ENCODE measurements at places on chromosomes 11 and 22.

- DNase-seq = no peak
Observed at GRCh38 chr11:90189011-90189410, 33.8 kb downstream of the CHORDC1 start.

GRCh38 chr11:70666311-70666710 is 268.0 kb downstream of the CTTN start:
- DNase-seq = no peak

- DNase-seq = no peak
Observed at GRCh38 chr22:33426451-33426850, 368.3 kb upstream of the SYN3 start.

GRCh38 chr11:35247428-35247827 is 108.5 kb downstream of the CD44 start:
- DNase-seq = no peak

DNA sequence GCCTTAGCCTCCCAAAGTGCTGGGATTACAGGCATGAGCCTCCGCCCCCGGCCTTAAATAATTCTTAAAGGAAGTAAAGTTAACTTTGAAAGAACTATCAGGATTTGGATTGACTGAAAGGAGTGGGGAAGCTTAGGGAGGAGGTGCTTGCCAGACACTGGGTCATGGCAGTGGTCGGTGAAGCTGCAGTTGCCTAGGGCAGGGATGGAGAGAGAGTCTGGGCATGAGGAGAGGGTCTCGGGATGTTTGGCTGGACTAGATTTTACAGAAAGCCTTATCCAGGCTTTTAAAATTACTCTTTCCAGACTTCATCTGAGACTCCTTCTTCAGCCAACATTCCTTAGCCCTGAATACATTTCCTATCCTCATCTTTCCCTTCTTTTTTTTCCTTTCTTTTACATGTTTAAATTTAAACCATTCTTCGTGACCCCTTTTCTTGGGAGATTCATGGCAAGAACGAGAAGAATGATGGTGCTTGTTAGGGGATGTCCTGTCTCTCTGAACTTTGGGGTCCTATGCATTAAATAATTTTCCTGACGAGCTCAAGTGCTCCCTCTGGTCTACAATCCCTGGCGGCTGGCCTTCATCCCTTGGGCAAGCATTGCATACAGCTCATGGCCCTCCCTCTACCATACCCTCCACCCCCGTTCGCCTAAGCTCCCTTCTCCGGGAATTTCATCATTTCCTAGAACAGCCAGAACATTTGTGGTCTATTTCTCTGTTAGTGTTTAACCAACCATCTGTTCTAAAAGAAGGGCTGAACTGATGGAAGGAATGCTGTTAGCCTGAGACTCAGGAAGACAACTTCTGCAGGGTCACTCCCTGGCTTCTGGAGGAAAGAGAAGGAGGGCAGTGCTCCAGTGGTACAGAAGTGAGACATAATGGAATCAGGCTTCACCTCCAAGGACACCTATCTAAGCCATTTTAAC is at the start of gene NNMT:
Gene NNMT, plus strand, starts transcription at position 724 of the 929 bp plus-strand sequence. Its CDS starts 158 bp downstream, at position 882.
- no peak for DNase-seq

DNA sequence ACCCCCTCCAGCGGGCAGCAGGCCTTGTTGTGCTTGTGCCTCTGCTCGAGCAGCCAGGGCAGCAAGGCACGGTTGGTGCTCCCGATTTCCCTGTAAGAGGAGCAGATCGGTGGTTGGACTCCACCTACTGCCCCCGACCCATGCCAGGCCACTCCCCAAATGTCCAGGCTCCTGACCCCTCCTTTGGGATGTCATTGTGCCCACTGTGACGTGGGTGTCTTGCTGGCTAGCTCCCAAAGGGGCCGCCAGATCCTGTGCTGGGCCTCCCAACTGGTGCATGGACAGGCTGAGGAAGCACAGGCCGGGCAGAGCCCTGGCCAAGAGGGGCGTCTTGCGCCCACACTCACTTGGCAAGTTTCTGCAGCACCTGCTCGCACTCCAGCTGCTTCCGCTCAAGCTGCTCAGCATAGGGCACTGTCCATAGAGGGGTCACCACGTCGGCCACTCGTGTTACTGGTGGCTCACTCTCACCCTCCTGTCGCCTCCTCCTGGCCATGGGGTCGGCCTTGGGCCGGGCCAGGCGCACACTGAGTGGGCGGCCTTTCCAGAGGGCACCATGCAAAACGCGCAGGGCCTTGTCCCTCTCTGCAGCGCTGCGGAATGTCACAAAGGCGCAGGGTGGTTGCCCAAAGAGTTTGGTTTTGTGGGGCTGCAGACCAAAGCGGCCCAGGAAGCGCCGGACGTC is at the start of gene RANBP1:
Gene RANBP1, plus strand, starts transcription at position 414 of the 685 bp plus-strand sequence. Its CDS starts 81 bp downstream, at position 495.
- no peak for DNase-seq

DNA sequence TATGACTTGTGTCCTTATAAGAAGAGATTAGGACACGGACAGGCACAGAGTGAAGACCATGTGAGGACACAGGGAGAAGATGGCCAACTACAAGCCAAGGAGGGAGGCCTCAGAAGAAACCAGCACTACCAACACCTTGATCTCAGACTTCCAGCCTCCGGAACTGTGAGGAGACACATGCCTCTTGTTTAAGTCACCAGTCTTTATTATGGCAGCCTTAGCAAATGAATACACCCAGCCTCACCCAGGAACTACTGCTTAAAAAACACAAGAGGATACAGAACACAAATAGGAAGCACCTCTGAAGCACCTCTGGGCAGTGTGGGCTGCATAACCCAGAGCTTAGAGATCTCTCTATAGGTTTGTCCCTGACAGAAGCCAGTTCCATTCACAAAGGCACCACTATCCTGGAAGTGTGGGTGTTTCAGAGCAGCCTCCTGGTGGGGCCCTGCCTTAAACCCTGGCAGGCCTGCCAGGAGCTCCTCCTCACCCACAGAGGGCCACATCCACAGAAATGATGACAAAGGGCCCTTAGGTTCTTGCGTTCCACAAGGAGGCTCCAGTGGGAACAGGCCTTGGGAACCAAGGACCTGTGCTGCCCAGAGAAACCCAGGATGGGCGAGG is 58.8 kb downstream of the CHRDL2 start:
- no peak for DNase-seq

DNA sequence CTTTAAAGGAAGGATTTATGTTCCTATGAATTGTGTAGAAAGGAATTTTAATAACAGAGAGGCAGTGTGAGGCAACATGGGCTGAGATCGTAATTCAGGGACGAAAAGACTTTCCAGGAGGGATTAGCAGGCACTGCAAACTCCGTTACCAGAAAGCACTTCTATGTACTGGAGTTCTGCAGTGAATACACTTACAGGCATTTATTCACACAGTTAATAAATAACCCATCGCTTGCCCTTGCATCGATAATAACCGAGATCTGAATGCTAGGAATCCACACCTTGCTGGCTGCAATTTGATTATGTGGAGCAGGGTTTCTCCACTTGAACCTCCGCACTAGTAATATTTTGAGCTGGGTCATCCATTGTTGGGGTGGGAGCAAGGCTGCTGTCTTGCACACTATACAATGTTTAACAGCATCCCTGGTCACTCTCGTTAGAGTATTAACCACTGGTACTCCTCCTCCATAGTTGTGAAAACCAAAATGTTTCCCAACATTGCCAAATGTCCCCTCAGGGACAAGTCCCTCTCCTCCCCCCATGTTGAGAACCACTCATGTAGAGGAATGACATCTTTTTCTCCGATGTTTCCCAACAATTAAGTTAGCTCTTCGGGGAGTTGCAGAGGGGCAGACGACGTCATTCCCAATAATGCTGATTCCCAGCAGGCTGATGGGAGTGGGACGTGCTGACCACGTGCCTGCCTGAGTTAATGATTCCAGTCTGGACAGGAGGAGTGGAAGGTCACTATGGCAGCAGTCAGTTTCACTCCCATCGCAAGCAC is 99.5 kb downstream of the SNX19 start:
- DNase-seq = no peak

DNA sequence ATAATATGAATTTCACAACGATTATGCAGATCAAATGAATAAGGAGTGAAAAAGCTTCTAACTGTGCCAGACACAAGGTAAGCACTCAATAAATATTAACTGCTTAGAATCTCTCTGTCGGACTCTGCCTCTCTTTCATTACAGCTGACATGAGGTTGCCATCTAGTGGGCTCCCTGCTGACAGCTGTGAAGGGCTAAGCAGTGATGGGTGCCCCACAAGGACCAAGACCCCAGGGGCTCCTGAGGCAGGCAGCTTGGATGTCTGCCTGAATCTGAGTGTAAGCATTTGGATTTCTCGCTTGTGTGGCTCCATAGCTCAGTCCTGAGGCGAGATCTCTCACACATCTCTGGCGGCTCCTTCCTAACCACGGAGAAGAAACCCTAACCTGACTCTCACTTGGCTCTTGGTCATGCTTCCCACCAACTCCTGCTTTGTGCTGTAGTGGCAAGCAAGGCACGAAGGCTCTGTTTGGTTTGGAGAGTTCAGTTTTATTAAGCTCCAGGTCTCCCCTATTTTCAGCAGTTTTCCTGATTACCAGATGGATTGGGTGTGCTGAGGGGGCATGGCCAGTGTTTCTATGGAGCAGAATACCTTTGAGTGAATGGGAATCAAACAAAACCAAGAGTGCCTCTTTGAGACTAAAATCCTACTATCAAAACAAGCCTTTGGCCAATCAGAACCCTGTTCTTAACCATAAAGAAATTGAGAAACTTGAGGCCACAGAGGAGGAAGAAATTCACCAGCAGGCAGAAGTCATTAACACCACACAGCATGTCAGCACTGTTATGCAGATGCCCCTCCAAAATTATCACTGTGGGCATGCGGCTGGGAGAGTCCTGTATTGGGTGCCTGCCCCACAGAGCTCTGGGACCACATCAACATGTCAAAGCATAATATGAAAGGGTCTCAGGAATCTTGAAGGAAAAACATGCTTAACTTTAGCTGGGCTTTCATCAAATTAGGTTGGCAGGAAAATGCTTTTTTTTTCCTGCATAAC is 152.8 kb upstream of the NTM start:
- DNase-seq = no peak

DNA sequence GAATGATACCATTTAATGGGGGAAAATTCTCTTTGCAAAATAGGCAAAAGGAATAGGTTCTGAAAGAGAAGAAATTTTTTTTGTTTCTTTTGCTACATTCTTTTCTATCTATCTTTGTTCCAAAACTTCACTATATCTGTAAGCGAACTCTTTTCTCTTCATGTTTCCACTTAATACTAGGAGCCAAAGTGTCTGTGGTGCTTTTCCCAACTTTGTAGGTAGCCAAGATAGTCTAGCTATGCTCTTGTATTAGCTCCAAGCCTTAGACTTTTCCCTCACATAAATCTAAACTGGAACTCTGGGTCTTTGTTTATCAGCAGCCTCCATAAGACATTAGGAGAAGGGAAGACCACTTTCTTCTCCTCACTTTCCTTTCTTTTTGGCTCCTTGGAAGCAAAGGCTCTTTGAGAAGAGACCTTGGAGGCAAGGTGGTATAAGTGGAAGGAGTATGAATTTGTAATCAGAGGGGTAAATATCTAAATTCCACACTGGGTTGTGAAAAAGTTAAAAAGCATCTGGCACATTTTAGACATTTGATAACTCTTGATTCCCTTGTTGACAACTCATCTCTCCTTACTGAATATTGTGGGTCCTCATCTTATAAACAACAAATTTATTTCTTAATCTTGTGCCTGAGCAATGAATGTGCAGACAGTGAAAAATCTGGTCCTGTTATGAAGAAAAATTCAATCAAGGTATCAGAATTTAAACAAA is 130.0 kb downstream of the EHF start:
- DNase-seq = no peak

GRCh38 chr11:44634401-44635281 is 69.2 kb downstream of the CD82 start:
- DNase-seq = peak; percentile 84

DNA sequence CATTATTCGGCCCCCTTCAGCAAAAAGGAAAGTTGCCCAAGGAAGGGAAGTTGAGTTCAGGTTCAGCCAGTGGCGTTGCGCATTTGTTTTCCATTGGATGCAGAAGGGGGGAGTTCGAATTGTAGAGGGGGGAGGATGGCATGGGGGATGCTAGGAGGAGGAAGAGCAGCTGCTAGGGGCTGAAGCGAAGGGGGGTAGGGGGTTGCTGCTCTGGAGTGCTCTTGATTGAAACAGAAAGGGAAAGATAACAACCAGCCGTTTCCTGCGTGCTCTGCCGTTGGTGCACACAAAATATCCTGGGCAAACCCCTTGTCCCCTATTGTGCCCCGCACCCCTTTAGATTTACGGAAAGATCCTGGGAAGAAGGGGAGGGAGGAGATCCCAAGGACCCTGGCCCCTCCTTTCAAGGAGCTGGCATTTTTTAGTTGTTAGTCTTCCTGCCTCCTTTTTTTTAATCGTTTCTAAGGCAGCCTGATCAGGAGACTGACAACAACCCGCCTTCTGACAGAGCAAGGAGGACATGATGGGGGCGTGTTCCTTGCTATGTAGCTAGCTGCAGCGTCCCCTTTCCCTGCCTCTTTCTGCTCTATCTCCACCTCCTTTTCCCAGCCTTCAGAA is 2.1 kb downstream of the KMT2A start:
- peak; percentile 74 for DNase-seq

DNA sequence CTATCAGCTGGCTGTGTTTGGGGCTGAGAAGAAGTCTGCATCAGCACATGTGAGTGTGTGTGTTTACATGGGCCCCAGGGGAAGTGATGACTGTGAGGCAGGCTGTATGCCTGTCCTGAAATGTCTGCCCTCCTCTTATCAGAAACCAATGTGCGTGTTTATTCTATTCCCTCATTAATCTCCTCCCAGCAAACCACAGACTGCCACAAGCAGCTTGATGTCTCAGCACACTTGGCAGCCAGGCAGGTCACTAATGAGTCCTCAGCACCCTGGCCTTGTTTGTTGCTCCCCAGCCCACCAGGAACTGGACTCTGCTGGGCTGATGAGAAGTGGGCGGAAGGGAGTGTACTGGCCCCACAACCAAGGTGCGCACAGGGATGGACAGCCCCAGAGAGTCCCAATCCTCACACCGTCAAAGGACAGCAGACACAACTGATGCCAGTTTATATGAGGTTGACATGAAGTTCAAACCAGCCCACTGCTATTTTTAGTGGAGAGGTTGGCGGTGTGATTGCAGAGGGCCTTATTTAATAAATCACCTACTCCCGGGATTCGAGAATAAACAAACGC is 225.8 kb downstream of the ETS1 start:
- peak; percentile 13 for DNase-seq

GRCh38 chr11:5550440-5551095 is 2.2 kb upstream of the OR52H1 start:
- DNase-seq = no peak

- DNase-seq = no peak
Observed at GRCh38 chr22:42986115-42986514, 28.8 kb downstream of the PACSIN2 start.

- DNase-seq = no peak
Observed at GRCh38 chr11:44980533-44981427, 30.1 kb upstream of the TP53I11 start.

GRCh38 chr22:31337178-31337577 is 9.0 kb downstream of the PATZ1 start:
- no peak for DNase-seq

GRCh38 chr11:68002575-68002937 is 1.3 kb downstream of the UNC93B1 start:
- DNase-seq = no peak

- DNase-seq = peak; percentile 22
Observed at GRCh38 chr11:20388096-20389055, 860 bp downstream of the PRMT3 start.

DNA sequence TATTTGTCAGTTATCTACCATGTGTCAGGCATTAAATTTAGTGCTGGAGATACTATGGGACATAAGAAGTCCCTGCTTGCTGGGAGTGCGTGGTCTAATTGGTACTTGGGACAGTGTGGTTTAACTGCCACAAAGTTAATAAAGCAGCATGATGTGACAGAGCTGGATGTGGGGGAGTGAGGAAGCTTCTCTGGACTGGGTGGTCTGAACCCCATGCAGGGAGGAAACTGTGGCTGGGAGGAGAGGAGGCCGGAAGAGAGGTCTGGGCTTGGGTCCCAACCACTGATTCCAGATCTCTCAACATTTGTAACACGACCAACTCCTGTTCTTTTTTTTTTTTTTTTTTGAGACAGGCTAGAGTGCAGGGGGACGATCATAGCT is 37.1 kb downstream of the ST3GAL4 start:
- DNase-seq = no peak
